Stimulated activated CD4-positive, alpha-beta T cell treated with anti-CD3 and anti-CD28 coated beads, Interleukin-15, amount 100 ng/mL, for 24 hours (primary cell): ENCODE measurements at places on chromosomes 1 and 21.
A peak's percentile ranks its signal among the peaks of the same experiment; 100 is the strongest.

- peak; percentile 69 for DNase-seq
Measured at GRCh38 chr1:155192346-155193274, 15.1 kb downstream of the THBS3 start.

DNA sequence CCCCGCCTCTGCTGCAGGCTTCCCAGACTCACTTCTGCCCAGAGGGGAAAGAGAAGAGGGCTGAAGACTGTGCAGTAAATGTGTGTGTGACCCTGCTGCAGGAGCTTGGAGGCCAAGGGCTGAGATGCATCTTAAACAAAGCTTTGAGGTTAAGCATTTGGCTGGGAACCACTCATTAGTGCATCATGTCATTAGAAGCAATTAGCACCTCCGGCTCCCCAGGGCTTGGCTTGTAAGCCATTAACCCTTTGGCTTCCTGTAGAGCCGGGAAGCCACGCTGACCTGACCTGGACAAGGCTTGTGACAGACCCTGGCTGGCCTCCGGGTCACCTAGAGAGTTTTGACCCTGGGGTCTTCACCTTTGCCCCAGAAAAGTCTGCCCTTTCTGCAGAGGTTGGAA is 77.0 kb downstream of the CSMD2 start:
- no peak for DNase-seq

- peak; percentile 84 for DNase-seq
Measured at GRCh38 chr1:35451125-35451528, 106.1 kb downstream of the KIAA0319L start.

DNA sequence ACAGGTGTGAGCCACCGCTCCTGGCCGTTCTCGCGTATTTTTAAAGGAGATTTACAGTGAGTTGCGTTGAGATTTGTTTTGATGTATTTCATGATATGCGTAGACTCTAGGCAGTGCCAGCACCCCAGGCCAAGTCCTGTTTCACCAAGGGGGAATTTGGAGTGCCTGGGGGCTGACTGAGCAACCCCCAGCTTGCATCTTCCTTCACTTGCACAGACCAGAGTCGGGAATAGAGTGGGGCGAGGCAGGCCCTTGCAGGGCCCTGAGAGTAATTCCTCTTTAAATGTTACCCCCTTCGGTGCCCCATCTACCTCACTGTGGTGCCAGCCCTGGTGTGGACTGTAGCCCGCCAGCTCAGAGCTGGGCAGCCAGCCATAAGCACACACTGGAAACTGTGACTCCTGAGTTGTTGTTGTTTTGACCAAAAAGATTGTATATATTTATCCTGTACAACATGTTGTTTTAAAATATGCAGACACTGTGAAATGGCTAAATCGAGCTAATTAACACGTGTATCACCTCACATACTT is 269.5 kb downstream of the NPHP4 start:
- no peak for DNase-seq

- DNase-seq: no peak
Measured at GRCh38 chr1:78996791-78997190, 9.7 kb downstream of the ADGRL4 start.

- DNase-seq: no peak
Measured at GRCh38 chr1:60841116-60842046, 241.0 kb upstream of the NFIA start.

- no peak for DNase-seq
Measured at GRCh38 chr1:56811331-56811730, 7.9 kb downstream of the FYB2 start.

DNA sequence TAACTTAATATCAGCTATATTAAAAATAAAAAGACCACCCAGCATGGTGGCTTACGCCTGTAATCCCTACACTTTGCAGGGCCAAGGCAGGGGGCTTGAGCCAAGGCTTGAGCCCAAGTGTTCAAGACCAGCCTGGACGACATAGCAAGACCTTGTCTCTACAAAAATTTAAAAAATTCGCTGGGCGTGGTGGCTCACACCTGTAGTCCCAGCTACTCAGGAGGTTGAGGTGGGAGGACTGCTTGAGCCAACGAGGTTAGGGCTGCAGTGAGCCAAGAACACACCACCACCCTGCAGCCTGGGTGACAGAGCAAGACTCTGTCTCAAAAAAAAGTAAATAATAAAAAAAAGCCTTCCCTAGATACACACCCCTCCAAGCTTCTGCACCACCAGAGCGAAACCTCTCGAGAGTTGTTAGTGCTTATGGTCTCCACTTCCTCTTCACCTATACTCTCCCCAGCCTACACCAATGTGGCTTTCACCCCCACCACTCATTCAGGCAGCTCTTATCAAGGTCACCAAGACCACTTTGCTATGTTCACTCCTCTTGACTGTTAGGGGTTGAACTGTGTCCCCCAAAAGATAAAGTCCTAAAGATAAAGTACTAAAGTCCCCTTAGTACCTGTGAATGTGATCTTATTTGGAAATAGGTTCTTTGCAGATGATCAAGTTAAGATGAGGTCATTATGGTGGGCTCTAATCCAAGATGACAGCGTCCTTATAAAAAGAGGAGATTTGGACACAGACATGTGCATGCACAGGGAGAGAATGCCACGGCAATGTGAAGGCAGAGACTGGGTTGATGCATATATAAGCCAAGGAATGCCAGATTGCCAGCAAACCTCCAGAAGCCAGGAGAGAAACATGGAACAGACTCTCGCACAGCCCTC is 6.8 kb upstream of the PPP1R15B start:
- no peak for DNase-seq

DNA sequence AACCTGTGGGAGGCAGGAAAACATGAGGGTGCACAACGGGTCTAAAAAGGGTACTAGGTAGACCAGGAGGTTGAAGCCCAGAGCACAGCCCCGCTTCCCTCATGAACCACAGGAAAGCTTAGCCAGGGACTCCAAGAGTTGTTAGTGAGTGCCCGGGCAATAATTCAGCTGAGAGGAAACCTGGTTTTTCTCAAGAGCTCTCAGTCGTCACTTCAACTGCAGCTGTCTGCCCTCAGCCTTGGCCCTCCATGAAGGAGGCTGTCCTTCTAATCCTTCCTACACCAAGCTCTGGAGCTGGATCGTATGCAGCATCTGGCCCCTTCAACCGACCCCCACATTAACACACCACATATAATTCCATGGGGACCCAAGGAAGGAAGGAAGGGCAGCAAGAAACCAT is 77.0 kb upstream of the BACE2 start:
- no peak for DNase-seq

- no peak for DNase-seq
Measured at GRCh38 chr21:39336457-39337008, 12.4 kb downstream of the HMGN1 start.

- no peak for DNase-seq
Measured at GRCh38 chr1:6106321-6106731, 60.6 kb downstream of the KCNAB2 start.

GRCh38 chr1:3359351-3359750 is 95.1 kb upstream of the ARHGEF16 start:
- no peak for DNase-seq

GRCh38 chr1:237851210-237851845 is 39.4 kb downstream of the ZP4 start:
- DNase-seq: peak; percentile 47

DNA sequence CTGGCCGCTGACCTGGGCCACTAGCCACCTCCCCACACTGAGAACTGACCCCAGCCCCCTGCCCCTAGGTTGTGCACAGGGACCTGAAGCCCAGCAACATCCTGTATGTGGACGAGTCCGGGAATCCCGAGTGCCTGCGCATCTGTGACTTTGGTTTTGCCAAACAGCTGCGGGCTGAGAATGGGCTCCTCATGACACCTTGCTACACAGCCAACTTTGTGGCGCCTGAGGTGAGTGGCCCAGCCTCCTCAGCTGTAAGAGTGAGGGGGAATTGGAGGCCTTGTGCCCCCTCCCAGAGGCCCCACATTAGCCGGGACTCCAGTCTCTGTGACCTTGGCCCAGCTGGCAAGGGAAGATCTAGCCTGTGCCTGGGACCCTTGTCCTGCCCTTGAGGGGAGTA is 41.8 kb downstream of the RPS6KA1 start:
- no peak for DNase-seq

DNA sequence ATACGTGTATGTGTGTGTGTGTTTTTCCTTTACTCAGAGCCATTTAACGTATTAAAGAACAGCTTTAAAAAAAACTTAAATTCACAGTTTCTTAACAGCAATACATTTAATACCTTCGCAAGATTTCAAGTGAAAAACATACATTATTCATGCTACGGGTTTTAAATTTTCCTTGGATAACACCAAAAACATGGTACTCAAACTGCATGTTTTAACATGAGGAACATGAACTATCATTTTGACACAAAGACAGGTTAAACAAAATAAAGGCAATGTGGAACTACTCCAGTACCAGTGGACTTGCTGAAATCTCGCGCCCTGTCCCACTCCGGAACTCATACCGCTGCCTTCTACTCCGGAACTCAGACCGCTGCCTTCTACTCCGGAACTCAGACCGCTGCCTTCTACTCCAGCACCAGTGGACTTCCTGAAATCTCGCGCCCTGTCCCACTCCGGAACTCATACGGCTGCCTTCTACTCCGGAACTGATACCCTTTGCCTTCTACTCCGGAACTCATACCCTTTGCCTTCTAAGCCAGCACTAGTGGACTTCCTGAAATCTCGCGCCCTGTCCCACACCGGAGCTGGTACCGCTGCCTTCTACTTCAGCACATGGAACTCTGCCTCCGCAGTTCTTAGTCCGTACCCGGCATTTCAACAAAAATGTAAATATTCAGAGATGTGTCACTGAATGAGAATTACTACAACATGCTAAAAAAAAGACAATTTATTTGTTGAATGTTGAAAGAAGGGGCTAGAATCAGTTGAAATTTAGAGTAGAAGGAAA is 148.6 kb downstream of the NCAM2 start:
- no peak for DNase-seq

DNA sequence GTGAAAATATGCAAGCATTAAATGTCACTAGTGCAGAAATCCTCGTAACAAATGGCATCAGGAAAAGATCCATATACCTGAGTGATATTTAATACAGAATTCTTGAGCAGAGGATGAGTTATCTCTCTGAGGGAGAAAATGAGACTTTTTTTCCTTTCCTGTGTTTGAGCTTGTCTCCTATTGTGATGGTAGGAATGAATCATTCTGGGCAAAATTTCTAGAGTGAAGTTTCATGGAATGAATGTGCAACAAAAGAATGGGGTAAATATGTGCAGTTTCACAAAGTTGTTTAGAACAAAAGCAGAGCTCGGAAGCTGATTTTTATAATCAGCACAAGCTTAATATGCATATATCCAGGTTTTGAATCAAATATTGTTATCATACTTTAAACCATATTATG is 4.6 kb downstream of the CTPS1 start:
- no peak for DNase-seq

DNA sequence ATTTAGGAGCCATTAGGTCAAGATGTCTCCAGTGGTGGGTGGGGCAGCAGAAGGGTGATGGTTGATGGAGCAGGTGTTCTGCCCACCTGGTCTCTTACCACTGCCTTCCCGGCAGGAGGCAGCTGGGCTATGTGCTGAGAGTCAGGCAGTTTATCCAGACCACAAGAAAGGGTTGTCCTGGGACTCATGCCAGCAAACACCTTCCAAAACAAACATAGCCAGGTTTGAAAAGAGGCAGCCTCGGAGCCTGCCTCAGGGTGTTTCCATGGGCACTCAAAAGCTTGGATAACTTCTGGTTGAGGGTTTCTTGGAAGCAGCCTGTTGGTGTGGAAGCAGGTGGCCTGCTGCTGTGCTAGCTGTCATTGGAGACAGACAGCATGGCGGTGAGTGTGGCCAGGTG is 187.2 kb downstream of the PCP4 start:
- no peak for DNase-seq

- no peak for DNase-seq
Measured at GRCh38 chr1:19363536-19364152, 51.5 kb downstream of the SLC66A1 start.

DNA sequence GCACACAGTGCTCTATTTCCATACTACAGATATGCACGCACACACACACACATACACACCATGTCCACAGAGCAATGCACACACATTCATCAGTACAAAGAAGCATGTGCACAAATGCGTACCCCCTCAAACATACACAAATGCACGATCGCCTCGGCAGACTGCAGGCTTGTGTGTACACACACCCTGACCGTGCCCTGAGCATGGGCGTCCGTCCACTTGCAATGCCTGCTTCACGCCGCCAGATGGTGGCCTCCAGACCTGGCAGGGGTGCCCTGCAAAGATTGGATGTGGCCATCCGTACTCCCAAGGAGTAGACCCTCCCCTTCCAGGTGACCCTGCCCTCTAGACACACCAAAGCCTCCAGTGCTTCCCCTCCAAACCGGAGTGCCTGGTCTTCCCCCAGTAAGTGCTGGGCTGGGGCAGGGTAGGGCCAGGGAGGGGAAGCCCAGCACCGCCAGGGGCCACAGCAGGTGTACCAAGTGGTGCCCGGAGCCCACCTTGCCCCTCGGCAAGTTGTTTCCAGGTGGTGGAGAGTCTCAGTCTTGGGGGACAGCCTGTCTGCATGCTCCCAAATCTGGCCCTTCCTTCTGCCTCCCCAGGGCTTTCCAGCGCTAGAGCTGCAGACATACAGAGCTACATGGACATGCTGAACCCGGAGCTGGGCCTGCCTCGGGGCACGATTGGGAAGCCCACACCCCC is 20.6 kb downstream of the ESPN start:
- peak; percentile 60 for DNase-seq

DNA sequence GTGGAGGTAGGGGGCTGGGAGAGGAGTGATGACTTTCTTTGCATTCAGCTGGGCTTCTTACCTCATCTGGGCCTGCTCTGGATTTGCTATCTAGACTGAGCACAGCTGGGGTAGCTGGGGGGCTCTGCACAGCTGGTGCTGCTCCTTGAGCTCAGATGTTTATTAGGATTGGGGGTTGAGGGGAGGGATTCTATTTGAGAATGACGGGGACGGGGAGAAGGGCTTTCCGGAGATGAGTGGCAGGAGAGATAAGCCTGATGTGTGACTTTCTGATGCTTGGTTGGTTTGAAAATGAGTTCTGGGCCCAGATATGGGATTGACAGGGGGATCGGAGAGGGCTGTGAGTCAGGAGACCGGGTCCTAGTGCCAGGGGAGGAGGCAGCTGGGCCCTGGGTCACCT is 146.1 kb upstream of the CSF3R start:
- DNase-seq: no peak

DNA sequence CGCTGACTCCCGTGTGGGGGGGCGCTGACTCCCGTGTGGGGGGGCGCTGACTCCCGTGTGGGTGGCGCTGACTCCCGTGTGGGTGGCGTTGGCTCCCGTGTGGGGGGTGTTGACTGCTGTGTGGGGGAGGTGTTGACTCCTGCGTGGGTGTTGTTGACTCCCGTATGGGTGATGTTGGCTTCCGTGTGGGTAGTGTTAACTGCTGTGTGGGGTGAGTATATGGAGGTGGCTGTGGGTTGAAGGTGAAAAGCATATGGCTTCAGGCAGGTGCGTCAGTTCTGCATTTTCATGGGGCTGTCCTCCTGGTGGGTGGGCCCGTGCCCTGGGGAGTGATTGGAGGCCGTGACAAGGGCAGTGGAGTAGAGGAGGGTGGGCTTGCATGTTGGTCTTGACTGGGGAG is 7.9 kb downstream of the PLCH2 start:
- no peak for DNase-seq

DNA sequence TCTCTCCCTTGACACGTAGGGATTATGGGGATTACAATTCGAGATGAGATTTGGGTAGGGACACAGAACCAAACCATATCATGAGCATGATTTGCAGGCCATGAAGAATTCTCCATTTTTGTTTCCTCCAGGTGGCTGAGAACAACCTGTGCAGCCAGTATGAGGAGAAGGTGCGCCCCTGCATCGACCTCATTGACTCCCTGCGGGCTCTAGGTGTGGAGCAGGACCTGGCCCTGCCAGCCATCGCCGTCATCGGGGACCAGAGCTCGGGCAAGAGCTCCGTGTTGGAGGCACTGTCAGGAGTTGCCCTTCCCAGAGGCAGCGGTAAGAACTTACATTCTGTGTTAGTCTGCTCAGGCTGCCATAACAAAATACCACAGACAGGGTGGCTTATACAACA is 9.7 kb downstream of the MX1 start:
- no peak for DNase-seq

GRCh38 chr1:192809307-192810252 is 741 bp downstream of the RGS2 start:
- DNase-seq: peak; percentile 64
